ENCODE measurements at places on chromosomes 2 and 18. TPM values are rescaled to one million over a fixed set of nuclear protein-coding genes. Genes with fewer than 3 reads are reported as not detected.

Gene CPLX4
- not detected for total RNA-seq

GRCh38 chr18:24672165-24672941, 211.9 kb downstream of the HRH4 start:
- DNase-seq: no peak

DNA sequence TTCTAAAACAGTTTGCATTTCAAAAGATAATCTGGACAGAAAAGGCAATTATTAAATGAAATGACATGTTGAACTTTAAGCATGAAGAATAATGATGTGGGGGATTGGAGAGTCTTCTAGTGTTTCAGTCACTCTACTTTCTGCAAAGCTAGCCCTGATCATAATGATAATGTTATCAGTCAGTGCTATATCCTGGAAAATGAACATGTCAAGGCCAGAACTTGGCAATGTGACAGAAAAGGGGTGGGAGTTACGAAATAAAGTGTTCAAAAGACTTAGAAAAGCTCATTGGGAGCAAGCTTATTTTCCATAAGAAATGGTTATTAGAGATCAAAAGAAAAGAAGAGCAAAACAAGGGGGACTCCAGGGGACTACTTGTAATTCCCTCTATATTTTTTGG, 288.5 kb upstream of the SLC8A1 start:
- no peak for DNase-seq

GRCh38 chr2:76998704-76999103, 523.5 kb downstream of the LRRTM4 start:
- DNase-seq: no peak
